ENCODE measurements at places on chromosomes 3 and 15.

GRCh38 chr15:42138968-42139386 lies 17.5 kb downstream of the PLA2G4F start:
- DNase-seq: no peak

DNA sequence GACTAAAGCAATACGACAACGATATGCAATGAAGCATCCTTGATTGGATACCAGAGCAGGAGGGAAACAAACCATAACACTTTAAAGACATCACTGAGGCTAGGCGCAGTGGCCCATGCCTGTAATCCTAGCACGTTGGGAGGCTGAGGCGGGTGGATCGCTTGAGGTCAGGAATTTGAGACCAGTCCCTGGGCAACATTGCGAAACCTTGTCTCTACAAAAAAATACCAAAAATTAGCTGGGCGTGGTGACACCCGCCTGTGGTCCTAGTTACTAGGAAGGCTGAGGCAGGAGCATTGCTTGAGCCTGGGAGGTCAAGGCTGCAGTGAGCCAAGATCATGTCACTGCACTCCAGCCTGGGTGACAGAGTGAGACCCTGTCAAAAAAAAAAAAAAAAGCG lies 33.9 kb upstream of the BHLHE40 start:
- no peak for DNase-seq

GRCh38 chr15:69181424-69181823 lies 21.0 kb downstream of the GLCE start:
- DNase-seq: no peak

GRCh38 chr3:176767385-176767784 lies 429.9 kb downstream of the TBL1XR1 start:
- DNase-seq: no peak

DNA sequence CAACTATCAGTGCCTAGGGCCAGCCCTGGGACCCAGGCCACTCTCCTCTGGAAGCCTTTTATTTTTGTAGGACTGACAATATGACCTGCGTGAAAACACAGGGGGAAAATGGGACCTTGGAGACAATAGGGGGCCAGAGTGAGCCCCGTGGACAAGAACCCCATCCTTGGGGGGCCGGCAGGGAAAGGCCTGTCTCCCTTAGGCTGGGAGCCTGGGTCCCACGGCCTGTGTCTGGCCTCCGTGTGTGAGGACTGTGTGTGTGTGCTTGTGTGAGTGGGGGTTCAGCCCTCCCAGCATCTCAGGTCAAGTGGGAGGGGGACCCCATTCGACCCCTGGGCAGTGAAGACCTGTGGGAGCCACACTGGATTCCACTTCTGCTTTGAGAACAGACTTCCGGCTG lies 53.3 kb downstream of the EXOG start:
- no peak for DNase-seq

DNA sequence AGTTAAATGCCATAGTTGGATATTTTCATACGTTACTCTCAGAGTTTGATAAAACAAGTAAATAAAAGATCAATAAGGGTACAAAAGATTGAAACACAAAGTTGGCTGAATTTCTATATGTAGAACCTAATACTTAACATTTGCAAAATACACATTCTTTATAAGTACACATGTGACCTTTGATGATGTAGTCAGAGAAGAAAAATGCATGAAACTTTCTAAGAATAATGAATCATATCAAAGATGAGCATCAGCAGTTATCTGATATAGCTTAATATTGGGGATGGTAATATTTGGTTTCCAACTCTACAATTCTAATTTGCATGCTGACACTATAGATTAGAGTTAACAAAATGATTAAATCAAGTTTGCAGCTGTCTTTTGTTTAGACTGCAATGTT lies 188.0 kb upstream of the TGFBR2 start:
- DNase-seq: no peak

- no peak for DNase-seq
These were observed 156.7 kb downstream of the TMCO5A start for GRCh38 chr15:38091078-38091645.

GRCh38 chr15:81166636-81167305 lies 29.9 kb upstream of the IL16 start:
- DNase-seq: no peak

DNA sequence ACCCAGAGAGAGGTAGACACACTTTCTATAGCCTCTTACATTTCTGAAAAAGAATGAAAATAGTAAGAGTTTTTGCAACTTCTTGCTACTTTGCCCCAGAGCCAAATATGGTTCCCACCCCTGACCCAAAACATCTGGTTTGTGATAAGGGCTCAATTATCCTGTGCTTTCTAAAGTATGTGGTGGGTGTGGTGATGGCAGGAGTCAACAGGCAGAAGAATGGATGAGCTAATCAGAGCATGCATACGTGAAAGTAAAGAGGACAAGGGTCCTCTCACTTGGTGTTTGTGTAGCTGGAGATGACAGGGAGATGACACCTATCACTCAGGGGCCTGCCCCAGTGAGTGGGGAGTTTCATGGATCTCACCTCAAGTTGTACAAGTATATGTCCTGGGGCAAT lies 19.1 kb downstream of the KBTBD8 start:
- no peak for DNase-seq

DNA sequence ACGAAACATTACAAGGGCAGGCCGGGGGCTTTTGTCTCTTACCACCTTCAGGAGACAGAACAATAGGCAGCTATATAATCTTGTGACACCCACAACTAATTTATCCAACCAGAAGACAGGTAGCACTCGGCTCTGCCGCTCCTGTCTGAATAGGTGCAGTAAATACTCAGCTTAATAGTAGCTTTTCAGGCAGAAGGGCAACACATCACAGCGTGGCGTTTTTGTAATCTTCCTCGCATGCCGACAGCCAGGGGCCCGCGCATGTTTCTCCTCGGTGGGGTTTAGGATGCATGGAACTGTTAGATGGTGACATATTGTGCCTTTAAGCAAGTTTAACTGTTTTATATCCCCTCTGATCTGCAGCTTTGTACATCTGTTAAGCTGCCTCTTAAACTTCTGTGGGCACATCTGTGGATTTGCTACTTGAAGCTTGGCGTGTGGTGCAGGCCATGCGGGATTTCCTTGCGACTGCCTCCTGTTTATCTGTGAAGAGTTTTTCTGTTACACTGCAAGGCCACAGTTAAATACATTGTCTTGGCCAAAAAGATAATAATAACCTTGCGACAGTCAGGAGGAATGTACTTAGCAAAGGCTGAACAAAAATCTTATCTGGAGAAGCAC lies 123.2 kb upstream of the BNIP2 start:
- peak; percentile 68 for DNase-seq

- no peak for DNase-seq
These were observed 1.9 kb upstream of the PLCD1 start for GRCh38 chr3:38031022-38031994.

DNA sequence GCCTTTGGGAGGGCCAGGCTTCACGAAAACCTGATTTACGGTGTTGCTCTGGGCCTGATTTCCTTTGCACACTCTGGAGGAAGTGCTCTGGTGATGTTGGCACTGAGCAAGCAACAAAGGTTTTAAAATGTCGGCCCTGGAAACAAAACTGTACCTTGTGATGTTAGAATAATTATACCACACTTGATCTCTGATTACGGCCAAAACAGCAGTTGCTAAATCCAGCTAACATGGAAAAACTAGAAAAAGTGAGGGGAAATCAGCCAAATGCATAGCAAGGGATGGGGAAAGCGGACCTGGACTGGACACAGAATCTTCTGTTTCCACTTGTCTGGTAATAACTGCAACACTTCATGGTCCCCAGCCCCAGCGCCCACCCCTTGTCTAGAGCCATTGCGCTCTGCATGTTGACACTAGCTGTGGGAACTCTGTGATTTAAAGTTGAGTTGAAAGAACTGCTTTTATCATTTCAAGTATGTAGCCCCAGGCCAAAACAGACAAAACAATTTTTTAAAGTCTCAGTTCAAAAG lies 120.1 kb downstream of the VGLL4 start:
- no peak for DNase-seq

DNA sequence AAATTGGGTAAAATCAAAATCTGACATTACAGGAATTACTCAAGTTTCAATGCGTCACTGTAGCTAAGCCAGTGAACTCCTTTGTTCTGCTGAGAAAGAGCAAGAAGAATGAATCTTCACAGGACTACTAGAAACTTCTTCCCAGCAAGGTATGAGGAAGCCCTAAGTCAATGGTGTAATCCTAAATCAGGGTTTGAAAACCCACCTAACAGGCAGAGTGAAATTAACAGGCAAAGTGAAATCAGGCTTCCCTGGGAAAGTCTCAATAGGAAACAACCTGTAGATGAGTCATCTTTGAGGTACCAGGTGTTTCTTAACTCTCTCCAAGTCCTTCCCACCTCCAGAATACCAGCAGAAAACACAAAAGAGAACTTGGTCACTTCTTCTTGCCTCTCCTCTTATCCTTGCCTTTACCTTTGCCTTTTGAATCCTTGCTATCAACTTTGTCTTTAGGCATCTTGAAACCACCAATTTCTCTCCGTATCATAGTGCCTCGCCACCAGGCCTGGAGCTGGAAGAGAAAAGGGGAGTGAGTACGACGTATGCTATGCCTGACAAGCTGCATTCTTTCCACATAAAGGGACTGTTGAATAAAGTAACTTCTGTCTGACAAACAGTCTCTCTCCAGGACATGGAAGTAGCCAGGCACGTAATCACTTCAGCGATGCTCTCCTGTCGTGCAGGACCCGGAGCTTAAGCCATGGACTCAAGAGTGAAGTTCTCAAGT lies 60.6 kb upstream of the RPL35A start:
- DNase-seq: no peak

DNA sequence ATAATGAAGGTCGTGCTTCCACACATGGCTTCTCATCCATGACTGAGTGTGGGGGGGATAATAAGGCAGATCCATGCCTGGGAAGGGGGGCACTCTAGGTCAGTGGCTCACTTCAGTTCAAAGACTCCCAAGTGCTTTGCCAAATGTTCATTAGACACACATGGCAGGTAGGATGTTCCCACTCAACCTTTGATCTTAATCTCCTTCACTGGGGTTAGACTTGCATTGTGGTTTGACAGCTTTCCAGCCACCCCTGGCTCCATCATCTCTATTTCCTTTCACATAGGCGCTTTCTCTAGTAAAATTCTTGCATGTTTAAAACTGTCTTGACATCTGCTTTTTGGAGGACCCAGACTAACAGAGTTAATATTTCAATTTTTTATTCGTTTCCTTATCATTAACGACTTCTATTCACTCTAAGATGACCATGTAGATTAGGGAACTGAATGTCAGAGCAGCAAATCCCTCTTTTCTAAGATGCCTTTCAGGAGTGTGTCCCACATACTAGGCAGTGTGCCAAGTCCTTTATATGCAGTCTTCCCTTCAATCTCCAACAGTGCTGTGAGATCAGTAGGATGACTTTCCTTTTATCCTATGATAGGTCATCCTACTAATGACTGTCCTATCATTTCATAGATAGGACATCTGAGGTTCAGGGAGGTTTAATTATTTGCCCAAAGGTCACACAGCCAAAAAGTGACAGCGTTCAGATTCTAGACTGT lies 57.9 kb downstream of the BTD start:
- DNase-seq: no peak

DNA sequence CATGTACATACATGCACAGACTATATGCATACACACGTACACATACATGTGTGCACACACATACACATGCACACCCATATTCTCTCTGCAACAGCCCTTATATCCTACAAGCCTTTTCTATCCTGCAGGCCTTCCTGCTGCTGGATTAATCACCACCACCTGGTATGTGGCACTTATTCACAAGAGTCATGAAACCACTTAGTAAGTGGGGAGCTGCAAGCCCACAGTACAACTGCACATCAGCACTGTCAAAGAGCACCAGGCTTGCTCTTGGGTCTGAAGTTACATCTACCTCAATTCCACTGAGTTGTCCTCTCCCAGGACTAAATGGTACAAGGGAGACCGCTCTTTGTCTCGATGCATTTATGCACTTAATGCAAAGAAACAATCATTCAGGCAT lies 233.2 kb downstream of the KLF13 start:
- no peak for DNase-seq

DNA sequence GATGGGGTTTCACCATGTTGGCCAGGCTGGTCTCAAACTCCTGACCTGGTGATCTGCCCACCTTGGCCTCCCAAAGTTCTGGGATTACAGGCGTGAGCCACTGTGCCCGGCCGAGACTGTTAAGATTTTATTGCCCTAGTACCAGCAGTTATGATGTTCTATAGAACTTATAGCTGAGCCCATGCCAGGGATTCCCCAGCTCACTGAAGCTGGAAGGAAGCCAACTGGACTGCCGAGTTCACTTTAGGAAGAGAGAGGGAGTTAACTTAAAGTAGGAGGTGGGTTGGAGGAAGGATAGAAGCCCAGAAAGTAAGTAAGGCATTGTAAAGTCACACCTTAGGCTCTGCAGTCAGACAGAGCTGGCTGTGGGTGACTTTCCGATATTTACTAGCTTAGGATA lies 101.1 kb upstream of the BOC start:
- no peak for DNase-seq

DNA sequence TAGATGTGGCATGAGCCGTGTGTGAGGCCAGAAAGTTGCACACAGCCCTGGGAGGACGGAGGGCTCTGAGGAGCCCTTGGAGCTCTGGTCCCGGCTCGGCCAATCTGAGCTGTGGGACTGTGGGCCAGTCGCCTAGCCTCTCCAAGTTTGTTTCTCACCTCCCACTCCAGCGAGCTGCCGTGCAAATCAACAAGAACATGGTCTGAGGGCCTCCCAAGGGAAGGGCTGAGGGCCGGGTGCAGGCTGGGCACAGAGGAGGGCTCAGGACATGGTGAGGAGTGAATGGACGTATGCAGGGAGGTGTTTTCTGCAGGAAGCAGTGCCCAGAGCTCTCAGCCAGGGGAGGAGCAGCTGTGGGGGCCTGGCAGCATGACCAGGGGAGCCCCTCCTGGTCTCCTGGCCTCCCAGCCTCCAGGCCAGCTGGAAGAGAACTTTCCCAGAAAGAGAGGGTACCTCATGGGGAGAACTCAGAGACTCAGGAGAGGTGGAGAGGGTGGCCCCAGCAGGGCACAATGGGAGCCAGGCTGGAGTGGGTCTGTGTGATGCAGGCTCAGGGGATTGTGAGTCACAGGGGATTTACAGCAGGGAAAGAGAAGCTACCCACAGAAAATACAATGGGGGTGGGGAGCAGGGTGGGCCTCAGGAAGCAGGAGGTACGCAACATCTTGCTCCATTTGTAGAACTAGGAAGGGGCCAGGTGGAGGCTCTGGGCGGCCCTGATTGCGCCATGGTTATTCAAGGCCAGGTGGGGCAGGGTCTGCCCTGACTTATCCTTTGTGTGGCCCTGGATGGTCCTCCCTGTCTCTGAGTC lies 24.8 kb downstream of the PSTPIP1 start:
- DNase-seq: no peak

GRCh38 chr15:25385986-25386385 lies 52.8 kb downstream of the UBE3A start:
- DNase-seq: no peak

GRCh38 chr3:99683876-99684275 lies 45.5 kb downstream of the COL8A1 start:
- no peak for DNase-seq

All from NCI-H1417 treated with DMSO at 0.1 percent for 48 hours (cell line).